ENCODE measurements at places on chromosomes 16 and 17. TPM values are rescaled to one million over a fixed set of nuclear protein-coding genes. Genes with fewer than 3 reads are reported as not detected.

DNA sequence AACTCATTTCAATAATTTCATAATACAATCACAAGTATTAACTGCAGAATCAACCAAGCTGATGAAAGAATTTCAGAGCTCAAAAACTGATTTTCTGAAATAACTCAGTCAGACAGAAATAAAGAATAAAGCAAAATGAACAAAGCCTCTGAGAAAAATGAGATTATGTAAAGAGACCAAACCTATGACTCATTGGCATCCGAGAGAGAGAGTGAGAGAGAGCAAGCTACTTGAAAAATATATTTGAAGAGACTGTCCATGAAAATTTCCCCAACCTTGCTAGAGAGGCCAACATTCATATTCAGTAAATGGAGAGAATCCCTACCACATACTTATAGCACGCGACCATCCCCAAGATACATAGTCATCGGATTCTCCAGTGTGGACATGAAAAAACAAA, 1376.4 kb downstream of the CDH11 start:
- H3K36me3 ChIP-seq: no peaks in the 10 kb centered on the region
- H3K4me3 ChIP-seq: no peak overlapping the region
- no peak for DNase-seq
- H3K27me3 ChIP-seq: no peaks in the 10 kb centered on the region
- no peak overlapping the region for H3K27ac ChIP-seq
- H3K4me1 ChIP-seq: no peaks in the 10 kb centered on the region

- H3K36me3 ChIP-seq: no peaks in the 10 kb centered on the region
- no peak overlapping the region for H3K4me3 ChIP-seq
- no peak for DNase-seq
- no peaks in the 10 kb centered on the region for H3K4me1 ChIP-seq
Measured at GRCh38 chr16:18068477-18068876, 268.1 kb downstream of the NPIPA8 start.

- H3K27ac ChIP-seq: no peak overlapping the region
- peaks cover 20% of the 10 kb centered on the region for H3K4me1 ChIP-seq
- H3K36me3 ChIP-seq: no peaks in the 10 kb centered on the region
- H3K27me3 ChIP-seq: peaks cover 63% of the 10 kb centered on the region
Measured at GRCh38 chr17:78231991-78232858, 794 bp downstream of the TMEM235 start.

GRCh38 chr16:3029491-3030221, 5.8 kb downstream of the THOC6 start:
- H3K36me3 ChIP-seq: peaks cover 9% of the 10 kb centered on the region
- no peak for DNase-seq
- no peaks in the 10 kb centered on the region for H3K27me3 ChIP-seq
- peaks cover 21% of the 10 kb centered on the region for H3K4me1 ChIP-seq
- H3K27ac ChIP-seq: no peak overlapping the region
- H3K4me3 ChIP-seq: no peak overlapping the region

GRCh38 chr17:65017207-65017774, 39.2 kb downstream of the GNA13 start:
- peaks cover 96% of the 10 kb centered on the region for H3K4me1 ChIP-seq
- DNase-seq: no peak
- H3K4me3 ChIP-seq: no peak overlapping the region

- H3K27ac ChIP-seq: no peak overlapping the region
- no peak overlapping the region for H3K4me3 ChIP-seq
- peaks cover 8% of the 10 kb centered on the region for H3K27me3 ChIP-seq
- H3K4me1 ChIP-seq: peaks cover 48% of the 10 kb centered on the region
Measured at GRCh38 chr16:3007957-3008689, 4.6 kb upstream of the CLDN9 start.

DNA sequence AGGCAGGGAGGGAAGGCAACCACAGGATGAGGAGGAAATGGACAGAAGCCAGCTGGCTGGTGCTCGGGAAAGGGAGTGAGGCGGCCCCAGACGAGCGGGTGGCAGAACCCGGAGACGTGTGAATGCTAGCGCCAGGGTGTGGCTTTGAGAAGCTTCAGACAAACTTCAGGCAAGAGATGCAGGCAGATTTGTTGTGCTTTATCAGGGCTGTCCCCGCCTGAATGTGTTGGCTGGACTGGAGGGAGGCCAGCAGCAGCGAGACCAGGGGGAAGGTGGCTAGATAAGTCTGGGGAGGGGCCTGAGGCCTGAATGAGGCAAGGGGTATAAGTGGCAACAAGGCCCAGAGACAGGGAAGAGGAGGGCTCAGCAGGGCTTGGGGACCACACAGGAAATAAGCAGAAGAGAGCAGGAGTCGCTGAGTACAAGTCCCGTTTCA, 22.0 kb downstream of the CAMKK1 start:
- H3K27ac ChIP-seq: peak overlapping the region; percentile 25
- H3K4me1 ChIP-seq: no peaks in the 10 kb centered on the region
- no peaks in the 10 kb centered on the region for H3K27me3 ChIP-seq

- H3K4me3 ChIP-seq: no peak overlapping the region
- H3K4me1 ChIP-seq: no peaks in the 10 kb centered on the region
- no peak overlapping the region for H3K27ac ChIP-seq
- DNase-seq: no peak
Measured at GRCh38 chr16:47734987-47735594, 274.0 kb downstream of the PHKB start.

DNA sequence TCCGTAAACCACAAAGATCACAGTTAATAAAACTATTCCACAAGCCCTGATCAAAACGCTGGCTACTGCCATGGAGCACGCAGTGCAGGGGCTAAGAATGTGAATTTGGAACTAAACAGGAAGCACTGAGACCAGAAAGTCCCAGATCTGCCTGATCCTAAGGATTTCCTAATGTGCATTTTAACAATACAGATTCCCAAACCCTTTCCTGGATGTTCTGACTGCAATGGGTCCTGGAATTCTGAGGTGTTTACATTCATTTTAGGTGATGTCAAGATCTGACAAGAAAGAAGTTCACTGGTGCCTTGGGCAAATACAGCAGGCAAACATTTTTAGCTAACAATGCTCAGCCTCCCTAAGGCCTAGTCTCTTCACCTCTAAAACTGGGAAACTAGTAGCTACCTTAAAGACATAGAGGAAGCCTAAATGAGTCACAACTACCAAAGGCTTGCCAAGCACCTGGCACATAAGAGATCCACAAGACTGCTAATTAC, 10.3 kb downstream of the NSMCE1 start:
- peaks cover 26% of the 10 kb centered on the region for H3K36me3 ChIP-seq
- H3K27ac ChIP-seq: peak overlapping the region; percentile 85
- no peak for DNase-seq
- no peaks in the 10 kb centered on the region for H3K27me3 ChIP-seq

DNA sequence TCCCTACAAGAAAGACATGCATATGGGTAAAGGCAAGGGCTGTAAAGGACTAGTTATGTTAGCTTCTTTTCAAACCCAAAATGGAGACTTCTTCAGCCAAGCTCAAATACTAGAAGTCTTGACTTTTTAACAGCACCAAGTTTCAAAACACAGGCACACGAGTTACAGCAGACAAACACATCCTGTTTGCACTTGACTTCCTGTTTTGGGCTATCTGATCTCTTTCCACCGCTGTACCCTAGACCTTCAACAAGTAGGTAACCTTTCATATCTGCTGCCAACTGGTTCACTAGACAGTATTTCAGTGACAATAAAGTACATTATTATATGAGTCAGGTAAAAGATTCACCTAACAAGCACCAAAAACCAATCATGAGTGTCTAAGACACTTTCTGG, 12.3 kb downstream of the RFFL start:
- H3K27ac ChIP-seq: peak overlapping the region; percentile 18
- DNase-seq: no peak
- no peak overlapping the region for H3K4me3 ChIP-seq
- no peaks in the 10 kb centered on the region for H3K36me3 ChIP-seq
- H3K27me3 ChIP-seq: no peaks in the 10 kb centered on the region
- peaks cover 8% of the 10 kb centered on the region for H3K4me1 ChIP-seq

- H3K27me3 ChIP-seq: no peaks in the 10 kb centered on the region
- H3K4me3 ChIP-seq: no peak overlapping the region
- H3K27ac ChIP-seq: no peak overlapping the region
- H3K4me1 ChIP-seq: no peaks in the 10 kb centered on the region
- DNase-seq: no peak
- no peaks in the 10 kb centered on the region for H3K36me3 ChIP-seq
Measured at GRCh38 chr16:86261379-86261778, 248.9 kb upstream of the FOXF1 start.

DNA sequence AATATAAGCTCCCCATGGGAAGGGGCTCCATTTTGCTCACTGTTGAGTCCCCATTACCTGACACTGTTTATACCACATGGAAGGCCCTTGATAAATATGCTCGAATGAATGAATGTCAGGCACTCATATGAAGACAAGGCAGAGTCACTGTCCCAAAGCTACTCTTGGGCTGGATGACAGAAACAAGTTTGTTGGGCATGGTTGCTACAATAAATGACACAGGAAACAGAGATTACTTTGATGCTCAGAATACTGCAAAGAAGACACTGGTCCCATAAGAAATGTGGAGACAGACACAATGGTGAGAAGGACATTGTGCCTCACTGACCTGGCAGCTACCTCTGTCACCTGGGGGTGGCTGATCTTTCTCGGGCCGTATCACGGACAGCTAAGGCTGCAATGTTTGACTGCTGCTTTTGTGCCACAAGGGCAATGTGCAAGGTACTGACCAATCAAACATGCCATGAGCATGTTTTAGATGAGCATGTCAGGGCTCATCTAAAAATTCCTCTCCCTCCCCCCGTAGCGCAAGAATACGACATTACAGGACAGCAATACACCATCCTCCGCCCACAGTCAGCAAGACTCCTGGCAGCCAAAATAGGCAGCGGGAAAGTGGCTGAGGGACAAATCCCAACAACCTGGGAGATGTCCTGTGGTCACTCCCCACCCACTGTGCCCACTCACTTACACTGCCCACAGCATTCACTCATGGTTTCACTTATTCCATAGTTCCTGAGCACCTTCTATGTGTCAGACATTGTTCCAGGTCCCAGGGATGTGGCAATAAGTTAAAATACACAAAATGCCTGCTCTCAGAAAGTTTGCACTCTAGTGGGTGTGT, 5.0 kb downstream of the PIK3R6 start:
- no peak overlapping the region for H3K4me3 ChIP-seq
- no peak overlapping the region for H3K27ac ChIP-seq
- H3K27me3 ChIP-seq: no peaks in the 10 kb centered on the region
- DNase-seq: no peak
- no peaks in the 10 kb centered on the region for H3K4me1 ChIP-seq
- H3K36me3 ChIP-seq: no peaks in the 10 kb centered on the region

DNA sequence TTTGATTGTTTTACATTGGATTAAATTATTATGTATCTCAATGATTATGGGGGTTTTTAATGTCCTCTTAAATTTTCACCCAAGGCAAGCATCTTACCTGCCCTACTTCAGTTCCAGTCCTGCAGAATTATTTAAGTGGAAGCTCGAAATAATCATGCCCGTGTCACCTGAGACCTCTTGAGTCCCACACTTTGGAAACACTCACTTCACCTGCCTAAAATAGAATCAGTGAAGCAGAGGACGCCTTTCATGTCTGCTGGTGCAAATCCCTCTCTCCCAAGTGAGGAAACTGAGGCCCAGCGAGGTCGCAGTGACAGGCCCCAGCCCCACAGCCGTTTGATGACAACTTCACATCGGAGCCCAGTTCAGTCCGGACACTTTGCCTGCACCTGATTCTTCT, 284.6 kb downstream of the C16orf95 start:
- no peak overlapping the region for H3K4me3 ChIP-seq
- no peaks in the 10 kb centered on the region for H3K36me3 ChIP-seq
- DNase-seq: no peak
- H3K4me1 ChIP-seq: no peaks in the 10 kb centered on the region
- H3K27me3 ChIP-seq: peaks cover 28% of the 10 kb centered on the region

GRCh38 chr16:88202207-88202745, 180.5 kb upstream of the ZNF469 start:
- H3K4me3 ChIP-seq: no peak overlapping the region
- no peak overlapping the region for H3K27ac ChIP-seq
- DNase-seq: no peak
- H3K36me3 ChIP-seq: no peaks in the 10 kb centered on the region
- no peaks in the 10 kb centered on the region for H3K4me1 ChIP-seq
- peaks cover 41% of the 10 kb centered on the region for H3K27me3 ChIP-seq

DNA sequence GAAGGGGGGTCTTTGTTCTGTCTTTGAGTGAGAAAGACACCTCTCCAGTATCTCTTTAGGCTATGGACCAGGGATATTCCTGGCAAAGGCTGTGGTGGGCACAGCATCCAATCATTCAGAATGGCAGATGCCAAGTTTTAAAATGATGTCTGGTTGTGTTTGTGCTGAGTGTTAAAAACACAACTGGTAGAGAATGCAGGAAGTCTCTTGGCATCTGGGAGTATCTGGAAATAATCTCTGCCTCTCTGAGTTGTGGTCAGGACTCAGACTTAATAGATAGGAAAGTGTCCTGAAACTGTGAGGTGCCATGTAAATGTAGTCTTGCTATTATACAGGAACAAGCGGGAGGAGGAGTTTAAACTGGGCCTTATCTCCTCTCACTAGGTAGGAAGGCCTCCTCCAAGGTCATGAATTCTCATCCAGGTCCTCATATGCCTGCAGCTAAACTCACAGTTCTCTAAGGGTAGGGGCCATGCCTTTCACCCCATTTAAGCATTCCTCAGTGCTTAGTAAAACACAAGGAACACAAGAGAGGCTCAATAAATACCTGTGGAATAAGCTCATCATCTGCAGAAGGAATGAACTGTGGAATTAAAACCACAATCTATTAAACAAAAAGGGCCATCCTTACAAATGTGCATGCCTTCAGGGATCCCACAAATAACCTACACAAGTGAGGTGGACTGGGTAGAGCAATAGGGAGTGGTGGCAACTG, 317.6 kb downstream of the CBLN1 start:
- H3K4me1 ChIP-seq: no peaks in the 10 kb centered on the region
- no peak for DNase-seq
- H3K4me3 ChIP-seq: no peak overlapping the region
- no peaks in the 10 kb centered on the region for H3K36me3 ChIP-seq

DNA sequence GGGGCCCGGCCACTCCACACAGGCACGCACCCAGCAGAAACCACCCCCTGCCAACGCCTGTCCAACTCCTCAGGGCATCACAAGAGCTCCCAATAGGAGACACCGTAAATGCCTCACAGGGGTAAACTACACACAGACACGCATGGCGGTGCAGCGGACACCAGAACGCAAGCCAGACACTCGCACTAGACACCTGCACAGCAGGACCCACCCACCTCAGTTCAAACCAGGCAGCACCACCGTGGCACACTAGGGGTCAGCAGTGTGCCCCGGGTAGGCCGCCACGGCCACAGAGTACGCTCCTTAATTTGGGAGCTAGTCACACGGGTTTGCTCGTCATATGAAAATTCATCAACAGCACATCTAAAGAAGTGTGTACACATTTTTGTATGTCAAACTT, 3.4 kb downstream of the SLC38A10 start:
- H3K36me3 ChIP-seq: peaks cover 6% of the 10 kb centered on the region
- no peak overlapping the region for H3K4me3 ChIP-seq
- H3K4me1 ChIP-seq: peaks cover 22% of the 10 kb centered on the region
- H3K27ac ChIP-seq: peak overlapping the region; percentile 96
- H3K27me3 ChIP-seq: no peaks in the 10 kb centered on the region

- no peaks in the 10 kb centered on the region for H3K4me1 ChIP-seq
- H3K27ac ChIP-seq: no peak overlapping the region
- DNase-seq: no peak
Measured at GRCh38 chr16:20053336-20053735, 20.4 kb downstream of the GPR139 start.

GRCh38 chr17:67712375-67712774, 5.4 kb upstream of the NOL11 start:
- no peak overlapping the region for H3K4me3 ChIP-seq
- H3K27ac ChIP-seq: no peak overlapping the region
- H3K36me3 ChIP-seq: no peaks in the 10 kb centered on the region
- no peaks in the 10 kb centered on the region for H3K27me3 ChIP-seq

FSCN2 gene
- total RNA-seq: not detected

RHOT1 gene
- 17.3 TPM for total RNA-seq

MARVELD3 gene
- total RNA-seq: 8.9 TPM

STAC2 gene
- total RNA-seq: not detected

DPEP1 gene
- total RNA-seq: not detected

SNX20 gene
- total RNA-seq: 0.75 TPM

CIBAR2 gene
- not detected for total RNA-seq

FHOD1 gene
- total RNA-seq: 1.9 TPM

Measured in esophagus squamous epithelium (tissue), 5 donors.